ENCODE measurements at places on chromosomes 13 and 19.

- no peak for DNase-seq
Observed at GRCh38 chr19:647566-648284, 8.0 kb downstream of the FGF22 start.

GRCh38 chr19:4879041-4879440 lies 11.6 kb upstream of the PLIN3 start:
- DNase-seq: no peak

DNA sequence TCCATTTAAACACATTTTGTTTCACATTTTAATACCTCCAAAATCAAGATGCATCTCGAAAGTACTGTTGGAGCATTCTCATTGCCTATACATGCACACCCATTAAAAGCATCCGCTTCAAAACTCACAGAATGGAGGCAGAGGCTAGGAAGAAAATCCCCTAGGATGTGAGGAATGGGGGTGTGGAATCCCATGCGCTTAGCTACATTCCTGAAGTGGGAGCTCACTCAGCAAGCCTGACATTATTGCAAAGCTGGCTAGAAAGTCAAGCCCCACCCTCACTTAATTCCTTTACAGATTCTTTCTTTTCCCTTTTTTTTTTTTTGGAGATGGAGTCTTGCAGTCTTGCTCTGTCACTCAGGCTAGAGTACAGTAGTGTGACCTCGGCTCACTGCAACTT lies 4.6 kb upstream of the FAM32A start:
- DNase-seq: no peak

- no peak for DNase-seq
Observed at GRCh38 chr13:20105161-20105689, 55.6 kb downstream of the GJA3 start.

DNA sequence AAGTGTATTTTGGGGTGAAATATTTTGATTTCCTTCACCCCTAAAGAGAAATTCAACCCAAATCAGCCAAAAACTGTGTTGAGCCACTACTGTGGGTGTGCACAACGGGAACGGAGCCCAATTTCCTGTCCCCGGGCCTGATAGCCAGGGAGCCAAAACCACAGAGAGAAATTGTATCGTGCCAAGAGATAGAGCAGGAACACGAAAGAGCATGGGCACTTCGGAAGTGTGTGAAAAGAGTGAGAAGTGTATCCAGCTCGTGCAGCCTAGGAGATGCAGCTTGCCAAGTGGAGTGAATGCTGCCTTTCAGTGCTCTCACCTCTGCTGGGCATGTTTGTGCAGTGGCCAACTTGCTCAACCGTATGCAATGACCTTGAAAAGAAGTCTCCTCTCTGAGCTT lies 19.4 kb upstream of the PLEKHF1 start:
- no peak for DNase-seq

DNA sequence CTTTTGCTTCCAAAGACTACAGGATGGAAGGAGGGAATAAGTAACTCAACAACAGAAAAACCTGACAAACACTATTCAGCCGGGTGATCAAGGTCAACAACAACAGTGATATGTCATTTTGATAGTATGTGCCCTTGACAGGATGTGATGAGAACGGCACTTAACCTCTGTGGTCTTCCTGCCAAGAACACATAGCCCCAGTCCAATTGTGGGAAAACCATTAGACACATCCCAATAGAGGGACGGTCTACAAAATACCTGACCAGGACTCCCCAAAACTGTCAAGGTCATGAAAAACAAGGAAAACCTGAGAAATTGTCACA lies 43.1 kb upstream of the AMER2 start:
- DNase-seq: no peak

GRCh38 chr19:13841962-13842290 lies 35.0 kb upstream of the NANOS3 start:
- no peak for DNase-seq

DNA sequence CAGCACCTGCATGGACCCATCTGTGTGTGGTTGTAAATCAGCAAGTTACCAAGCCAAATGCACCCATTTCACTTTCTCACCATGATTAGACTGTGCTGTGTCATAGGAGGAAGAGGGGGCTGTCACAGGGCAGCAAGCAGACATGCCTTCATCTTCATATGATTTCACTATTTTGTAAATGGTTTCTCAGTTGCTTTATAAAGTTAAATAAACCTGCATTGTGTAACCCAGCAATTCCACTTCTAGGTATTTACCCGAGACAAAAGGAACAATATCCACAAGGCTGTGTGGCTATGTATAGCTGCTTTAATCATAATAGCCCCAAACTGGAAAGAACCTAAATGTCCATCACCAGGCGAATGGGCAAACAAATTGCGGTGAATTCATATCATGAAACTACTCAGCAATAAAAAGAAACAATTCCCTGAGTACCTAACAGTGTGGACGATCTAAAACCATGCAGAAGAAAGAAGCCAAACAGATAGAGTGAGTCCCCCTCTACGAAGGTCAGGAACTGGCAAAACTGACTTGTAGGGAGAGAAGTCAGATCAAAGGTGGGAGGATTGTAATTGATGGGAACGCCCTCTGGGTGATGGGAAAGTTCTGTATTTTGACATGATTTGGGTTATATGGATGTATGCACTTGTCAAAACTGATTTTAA lies 185.4 kb downstream of the COL4A1 start:
- no peak for DNase-seq

DNA sequence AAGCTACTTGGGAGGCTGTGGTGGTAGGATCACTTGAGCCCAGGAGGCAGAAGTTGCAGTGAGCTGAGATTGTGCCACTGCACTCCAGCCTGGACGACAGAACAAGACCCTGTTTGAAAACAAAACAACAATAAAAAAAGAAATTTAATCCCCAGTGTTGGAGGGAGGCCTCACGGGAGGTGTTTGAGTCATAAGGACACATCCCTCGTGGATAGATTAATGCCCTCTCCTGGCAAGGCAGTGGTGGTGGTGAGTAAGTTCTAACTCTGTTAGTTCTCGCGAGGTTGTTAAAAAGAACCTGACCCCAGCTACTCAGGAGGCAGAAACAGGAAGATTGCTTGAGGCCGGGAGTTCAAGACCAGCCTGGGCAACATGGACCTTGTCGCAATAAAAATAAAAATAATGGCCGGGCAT lies 27.6 kb upstream of the SIN3B start:
- no peak for DNase-seq

DNA sequence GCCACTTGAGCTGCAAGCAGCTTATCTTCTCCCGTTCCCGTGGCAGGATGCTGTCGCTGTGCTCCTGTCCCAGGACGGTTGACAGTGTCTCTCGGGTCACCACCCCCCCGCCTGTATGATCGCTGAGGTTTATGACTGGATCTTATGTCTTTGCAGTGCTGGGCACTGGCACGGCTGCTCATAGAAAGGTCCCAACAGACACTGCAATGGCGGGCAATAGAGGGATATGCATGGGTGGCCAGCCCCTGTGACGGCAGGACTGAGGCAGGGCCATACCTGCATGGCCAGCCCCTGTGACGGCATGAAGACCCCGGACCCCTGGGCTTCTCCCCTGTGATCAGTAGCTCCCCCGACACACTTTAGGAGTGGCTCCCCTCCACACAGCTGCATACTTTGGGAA lies 307.2 kb downstream of the TEX29 start:
- DNase-seq: no peak

GRCh38 chr13:50691681-50692263 lies 151.7 kb downstream of the DLEU7 start:
- DNase-seq: no peak

DNA sequence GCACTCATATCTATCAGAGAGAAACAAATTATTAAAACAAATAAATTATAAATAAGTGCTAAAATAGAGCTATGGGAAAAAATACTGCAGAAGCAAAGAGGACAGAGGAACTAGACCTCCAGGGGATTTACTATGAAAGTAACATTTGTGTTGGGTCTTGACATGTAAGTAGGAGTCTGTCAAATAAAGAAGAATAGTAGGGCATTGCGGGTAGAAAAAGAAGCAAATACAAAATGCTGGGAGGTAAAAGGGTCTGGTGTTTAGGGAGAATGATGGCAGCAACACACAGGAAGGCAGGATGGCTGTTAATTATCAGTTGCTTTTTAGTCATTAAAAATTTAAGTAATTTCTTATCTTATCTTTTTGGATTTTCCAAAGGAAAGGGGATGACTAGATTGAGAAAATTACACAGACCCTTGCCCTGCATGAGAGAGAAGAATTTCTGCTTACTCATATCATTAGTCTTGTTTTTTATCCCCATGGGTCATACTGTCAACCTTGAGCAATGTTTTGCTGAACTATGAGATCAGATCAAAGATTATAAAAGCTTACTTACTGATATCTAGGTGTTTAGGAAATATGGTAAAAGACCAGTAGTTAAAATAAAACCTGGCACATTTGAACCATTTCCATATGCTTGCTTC lies 472.7 kb downstream of the DIAPH3 start:
- DNase-seq: no peak
